ENCODE measurements at places on chromosomes 7 and 10.
A peak's percentile ranks its signal among the peaks of the same experiment; 100 is the strongest.

GRCh38 chr10:123884907-123885381, 6.7 kb downstream of the CPXM2 start:
- DNase-seq: no peak

DNA sequence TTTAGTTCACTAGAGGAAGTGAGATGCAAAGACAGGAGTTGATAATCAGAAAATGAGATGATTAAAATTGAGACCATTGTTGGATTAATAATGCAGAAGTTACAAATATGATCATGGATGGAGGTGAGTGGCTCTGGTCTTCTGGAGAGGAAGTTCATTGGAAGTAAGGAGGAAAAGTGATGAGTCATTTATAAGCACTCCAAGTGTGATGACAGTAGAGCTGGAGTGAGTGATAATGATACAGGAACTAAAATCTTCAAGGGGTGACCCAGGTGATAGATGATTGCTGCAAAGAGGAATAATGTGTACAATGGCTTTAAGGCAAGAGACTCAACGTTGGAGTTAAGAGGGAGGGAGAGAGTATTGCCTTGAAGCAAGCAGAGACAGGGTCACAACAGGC, 20.7 kb downstream of the ZNF32 start:
- DNase-seq: no peak

DNA sequence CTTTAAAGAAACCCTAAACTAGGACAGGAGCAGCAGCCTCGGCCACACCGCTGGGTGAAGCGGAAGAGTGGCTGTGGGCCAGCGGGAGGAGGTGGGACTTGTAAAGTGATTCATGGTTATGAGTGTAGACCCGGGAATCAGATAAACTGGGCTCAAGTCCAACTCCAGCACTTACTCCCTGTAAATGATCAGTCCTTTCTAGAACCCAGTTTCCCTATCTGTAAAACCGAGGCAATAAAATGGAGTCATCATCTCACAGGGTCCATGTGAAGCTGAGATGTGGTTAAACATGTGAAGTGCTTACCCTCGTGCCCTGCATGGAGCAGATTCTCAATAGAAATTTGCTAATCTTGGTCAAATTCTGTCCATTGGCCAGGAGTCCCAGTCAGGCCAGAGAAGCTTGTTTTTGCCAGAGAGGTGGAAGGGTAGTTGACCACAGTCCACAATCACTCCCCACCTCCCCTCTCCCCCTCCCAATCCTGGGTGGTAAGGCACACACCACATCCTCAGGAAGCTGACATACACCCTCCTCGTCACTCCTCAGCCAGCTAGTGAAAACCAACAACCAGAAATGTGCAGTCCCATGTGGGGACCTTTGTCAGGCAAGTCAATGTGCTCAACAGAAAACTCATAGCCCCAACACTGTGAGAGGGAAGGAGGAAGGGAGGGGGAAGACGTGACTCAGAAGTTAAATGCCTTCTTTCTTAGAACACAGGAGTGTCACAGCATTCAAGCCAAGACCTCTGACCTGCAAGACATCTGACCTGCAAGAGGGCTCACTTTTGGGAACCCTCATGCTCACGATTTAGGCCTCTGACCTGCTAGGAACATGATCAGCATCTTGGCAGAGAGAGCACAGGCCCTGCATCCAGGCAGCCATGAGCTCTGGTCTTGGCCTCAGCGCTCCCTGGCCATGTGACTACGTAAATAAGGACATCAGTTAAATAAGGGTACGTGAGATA, 145.1 kb downstream of the PLXNA4 start:
- no peak for DNase-seq

- no peak for DNase-seq
Observed at GRCh38 chr10:30529373-30529998, 95.5 kb downstream of the MAP3K8 start.

DNA sequence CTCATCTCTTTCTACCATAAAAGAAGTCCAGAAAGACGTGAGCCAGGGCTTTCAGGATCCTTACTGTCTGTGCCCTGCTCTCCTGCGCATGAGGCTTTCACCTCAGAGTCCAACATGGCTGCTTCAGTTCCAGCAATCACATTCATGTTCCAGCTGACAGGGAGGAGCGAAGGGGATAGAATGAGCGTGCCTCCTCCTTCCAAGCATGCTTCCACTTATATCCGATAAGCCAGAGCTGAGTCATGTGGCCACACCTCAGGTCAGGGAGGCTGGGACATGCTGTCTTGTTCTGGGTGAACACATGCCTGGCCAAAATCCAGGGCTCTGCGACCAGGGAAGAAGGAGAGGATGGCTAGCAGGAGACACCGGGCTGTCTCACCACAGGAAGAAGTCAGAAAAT, 248.2 kb downstream of the SKAP2 start:
- DNase-seq: no peak

GRCh38 chr10:43268491-43268890, 1.6 kb upstream of the RASGEF1A start:
- DNase-seq: no peak

DNA sequence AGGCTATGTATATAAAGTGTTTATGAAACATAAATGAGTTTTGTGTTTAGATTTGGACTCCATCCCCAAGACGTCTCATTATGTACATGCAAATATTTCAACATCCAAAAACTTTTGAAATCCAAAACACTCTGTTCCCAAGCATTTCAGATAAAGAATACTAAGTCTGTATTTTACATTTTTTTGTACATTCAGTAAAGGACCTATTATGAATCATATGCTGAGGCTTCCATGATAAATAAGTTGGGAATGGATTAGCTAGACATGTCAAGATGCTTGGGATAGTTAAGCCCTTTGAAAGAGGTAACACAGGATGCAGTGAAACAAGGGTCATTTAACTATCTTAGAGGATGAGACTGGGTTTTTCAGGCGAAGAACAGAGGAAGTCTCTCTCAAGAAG, 262.9 kb downstream of the SNX13 start:
- no peak for DNase-seq

DNA sequence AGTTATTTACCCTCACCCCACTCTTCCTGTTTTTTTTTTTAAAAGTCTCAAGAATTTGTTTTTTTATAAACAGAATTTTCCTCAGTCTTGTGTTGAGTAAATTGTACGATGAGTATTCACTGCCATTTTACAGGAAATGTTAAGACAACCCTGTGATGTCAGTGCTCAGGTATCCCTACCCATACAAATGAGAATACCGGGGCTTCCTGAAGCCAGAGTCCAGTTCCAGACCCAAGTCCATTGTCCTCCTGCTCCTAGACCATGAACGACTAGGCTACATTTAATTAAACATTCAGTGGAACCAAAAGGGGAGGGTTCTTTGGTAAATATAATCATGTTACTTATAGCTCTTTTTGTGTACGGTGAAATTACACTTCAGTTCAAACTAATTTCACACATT, 79.2 kb downstream of the GNAI1 start:
- no peak for DNase-seq

DNA sequence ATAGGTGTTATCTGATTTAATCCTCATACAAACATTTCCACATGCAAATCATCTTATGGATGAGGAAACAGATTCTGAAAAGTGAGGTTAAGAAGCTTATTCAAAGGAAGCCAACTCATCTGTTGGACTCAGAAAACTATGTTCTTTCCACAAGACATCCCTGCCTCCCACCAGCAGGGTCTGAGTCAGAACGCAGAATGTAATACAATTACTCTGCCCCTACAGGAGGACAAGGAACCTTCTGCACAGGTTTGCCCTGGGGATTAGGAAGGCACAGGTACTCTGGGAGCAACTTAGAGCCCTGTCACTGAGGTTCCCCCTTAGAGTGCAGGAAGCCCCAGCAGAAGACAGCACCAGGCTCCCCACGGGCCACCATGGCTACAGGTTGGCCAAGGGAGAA, 255.7 kb downstream of the TNS3 start:
- DNase-seq: no peak

DNA sequence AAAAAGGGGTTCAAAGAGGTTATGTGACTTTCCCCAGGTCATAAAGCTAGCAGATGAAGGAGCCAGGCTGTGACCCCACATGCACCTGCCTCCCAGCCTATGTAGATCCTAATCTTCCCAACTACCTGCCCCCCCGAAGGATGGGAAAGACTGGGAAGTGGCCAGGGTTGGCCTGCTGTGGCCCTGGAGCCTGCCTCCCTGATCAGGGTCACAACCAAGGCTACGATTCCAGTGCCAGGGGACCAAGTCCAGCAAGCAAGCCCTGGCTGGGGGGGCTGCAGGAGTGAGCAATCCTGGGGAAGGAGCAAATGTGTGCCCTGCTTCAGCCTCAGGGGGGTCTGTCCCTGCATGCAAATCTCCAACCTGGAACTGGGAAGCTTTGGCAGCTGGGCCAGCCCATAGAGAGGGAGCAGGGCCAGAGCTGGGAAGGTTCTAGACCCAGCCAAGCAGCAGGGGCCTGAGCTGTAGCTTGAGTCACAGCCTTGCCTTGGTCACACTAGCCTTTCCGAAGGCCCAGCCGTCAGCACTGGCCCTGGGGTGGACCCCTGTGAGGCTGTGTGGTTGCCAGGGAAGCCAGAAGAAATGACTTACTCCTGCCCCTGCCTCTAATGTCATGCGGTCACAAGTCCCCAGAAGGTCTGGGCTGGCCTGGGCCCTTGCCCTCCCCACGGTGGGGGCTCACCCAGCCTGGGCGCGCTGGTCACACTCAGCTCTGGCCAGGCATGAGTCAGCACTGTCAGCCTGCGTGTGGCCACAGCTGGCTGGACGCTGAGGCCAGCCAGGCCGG, 96.4 kb upstream of the ZMIZ1 start:
- DNase-seq: no peak

DNA sequence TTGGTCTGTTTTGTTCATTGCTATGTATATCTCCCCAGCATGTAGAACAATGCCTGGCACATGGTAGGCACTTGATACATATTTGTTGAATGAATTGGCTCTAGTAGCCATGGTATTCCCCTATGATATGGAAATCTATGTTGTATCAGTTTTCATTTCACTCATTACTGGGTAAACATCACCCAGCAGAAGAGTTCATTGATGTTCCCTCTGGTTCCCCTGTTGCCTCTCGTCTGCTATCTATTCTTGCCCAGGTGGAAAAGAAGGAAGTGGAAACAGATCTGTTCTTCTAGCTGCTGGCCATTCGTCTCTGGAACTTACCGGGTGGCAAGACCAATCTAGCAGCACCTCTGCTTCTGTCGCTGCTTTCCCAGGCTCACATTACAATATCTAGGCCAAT, 71.5 kb downstream of the LRRC4 start:
- DNase-seq: no peak

DNA sequence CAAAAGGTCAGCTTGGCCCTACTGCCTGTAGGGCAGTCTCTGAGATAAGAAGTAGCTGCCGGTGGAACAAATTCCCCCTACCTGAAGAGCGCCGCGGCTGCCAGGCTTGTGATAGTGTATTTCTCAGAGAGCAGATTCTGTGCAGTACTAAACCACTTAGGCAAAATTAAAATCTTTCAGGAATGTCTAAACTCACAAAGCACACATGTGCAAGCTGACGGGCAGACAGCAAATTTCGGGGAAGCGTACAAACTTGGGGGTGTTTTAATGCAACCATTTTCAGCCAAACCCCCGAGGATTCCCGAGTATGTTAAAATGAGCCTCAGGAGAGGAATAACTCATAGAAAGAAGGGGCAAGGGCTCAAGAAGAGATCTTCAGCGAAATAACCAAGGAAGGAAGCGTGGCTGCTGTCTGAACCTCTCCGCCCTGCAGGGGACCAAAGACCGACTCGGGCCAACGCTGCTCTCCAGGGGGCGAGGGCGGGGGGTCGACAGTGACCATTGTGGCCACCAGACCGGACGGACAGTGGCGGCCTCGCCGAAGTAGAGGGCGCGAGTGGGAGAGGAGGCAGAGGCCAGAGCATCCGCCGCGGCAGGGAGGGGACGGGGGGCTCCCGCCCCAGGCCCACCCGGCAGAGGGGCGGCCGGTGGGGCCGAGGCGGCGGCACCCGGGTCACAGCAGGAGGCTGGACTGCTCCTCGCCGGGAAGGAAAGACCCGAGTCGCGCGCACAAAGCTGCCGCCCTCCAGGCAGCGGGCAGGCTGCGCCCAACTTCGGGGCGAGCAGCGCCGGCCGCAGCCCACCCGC, 819 bp downstream of the HYCC1 start:
- DNase-seq: no peak

DNA sequence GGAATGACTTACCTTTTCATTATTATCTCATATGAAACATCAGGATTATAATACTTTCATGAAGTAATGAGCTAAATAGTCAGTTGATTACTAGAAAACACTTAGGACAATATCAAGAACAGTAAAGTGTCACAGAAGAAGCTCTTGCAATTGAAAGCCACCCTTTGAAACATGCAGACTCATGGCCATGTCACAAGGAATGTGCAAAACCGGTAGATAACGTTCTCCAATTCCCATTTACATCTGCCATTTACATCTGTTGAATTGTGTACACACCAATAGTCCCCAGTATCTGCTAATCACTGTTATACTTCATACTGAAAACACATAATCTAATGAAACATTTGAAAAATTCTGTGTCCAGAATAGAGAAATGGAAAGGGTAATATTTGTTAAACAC, 237.5 kb downstream of the CREB5 start:
- no peak for DNase-seq

DNA sequence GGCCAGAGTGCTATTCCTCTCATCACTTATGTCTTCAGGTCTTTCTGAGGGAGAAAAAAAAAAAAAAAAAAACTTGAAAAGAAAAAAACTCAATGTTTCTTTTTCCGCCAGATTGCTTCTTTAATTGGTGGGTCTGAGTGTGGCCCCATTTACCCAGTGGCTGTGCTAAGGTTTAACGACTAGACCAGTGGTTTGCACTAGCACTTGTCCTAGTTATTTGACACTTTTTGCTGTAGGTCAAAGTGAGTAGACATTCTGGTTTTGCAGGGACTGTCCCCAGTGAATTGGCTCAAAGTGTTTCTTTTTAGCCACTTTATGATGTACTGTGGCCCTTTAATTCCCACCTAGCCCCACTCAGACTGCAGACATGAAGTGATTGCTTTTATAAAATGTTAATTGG, 273.3 kb downstream of the PTEN start:
- peak; percentile 51 for DNase-seq

DNA sequence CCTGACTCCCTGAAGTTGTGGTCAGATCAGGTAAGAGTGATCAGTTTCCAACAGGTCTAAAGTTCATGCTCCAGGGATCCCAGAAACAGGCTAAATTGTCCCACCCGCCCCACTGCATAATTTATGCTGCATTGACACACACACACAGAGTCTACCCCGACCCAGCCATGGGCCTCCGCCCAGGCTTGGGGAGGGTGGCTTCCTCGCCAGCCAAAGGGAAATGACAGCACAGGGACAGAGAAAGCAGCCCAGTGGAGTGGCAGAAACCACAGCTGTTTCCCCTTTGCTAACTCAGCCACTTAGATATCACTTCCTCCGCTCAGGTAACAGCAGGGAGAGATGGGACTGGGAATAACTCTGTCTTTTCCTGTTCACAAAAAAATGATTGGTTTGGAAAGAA, 9.4 kb downstream of the SH3PXD2A start:
- no peak for DNase-seq

All from T47D (cell line).